ENCODE measurements at places on chromosomes 5 and 9. TPM values are rescaled to one million over a fixed set of nuclear protein-coding genes. Genes with fewer than 3 reads are reported as not detected.

BTNL3 gene
- not detected for total RNA-seq

PAEP gene
- not detected for total RNA-seq

IFNB1 gene
- not detected for total RNA-seq

ZNF883 gene
- 1.0 TPM for total RNA-seq

GARNL3 gene
- 1.2 TPM for total RNA-seq

LRRTM2 gene
- under 0.01 TPM for total RNA-seq

CENPK gene
- 41.5 TPM for total RNA-seq

GDF9 gene
- total RNA-seq = 0.32 TPM

IRX2 gene
- 5.3 TPM for total RNA-seq

HARS1 gene
- 103 TPM for total RNA-seq

IL9 gene
- not detected for total RNA-seq

TTC39B gene
- total RNA-seq = 9.2 TPM

HRCT1 gene
- total RNA-seq = 2.1 TPM

UBAC1 gene
- total RNA-seq = 75.3 TPM

TOR1B gene
- 32.5 TPM for total RNA-seq

TEK gene
- total RNA-seq = 3.3 TPM

ZNF346 gene
- 7.1 TPM for total RNA-seq

CNTNAP3 gene
- total RNA-seq = 0.71 TPM

ARL14EPL gene
- 0.40 TPM for total RNA-seq

SLC44A1 gene
- 30.5 TPM for total RNA-seq

ANKRD31 gene
- not detected for total RNA-seq

SPOCK1 gene
- 23.2 TPM for total RNA-seq

OCLN gene
- total RNA-seq = 0.06 TPM

SLC25A2 gene
- total RNA-seq = not detected

F12 gene
- total RNA-seq = 3.6 TPM

SPINK13 gene
- not detected for total RNA-seq

C1QTNF3 gene
- 0.40 TPM for total RNA-seq
